ENCODE measurements at places on chromosomes 12 and 14. TPM values are rescaled to one million over a fixed set of nuclear protein-coding genes. Genes with fewer than 3 reads are reported as not detected.

Gene LMO3
- total RNA-seq: not detected

Gene ADAMTS20
- 0.22 TPM for total RNA-seq

Gene ARG2
- 2.9 TPM for total RNA-seq

Gene B4GALNT3
- total RNA-seq: 2.5 TPM

Gene SERPINA12
- not detected for total RNA-seq

GRCh38 chr14:61503167-61503801 is 181.9 kb downstream of the PRKCH start:
- DNase-seq: no peak

DNA sequence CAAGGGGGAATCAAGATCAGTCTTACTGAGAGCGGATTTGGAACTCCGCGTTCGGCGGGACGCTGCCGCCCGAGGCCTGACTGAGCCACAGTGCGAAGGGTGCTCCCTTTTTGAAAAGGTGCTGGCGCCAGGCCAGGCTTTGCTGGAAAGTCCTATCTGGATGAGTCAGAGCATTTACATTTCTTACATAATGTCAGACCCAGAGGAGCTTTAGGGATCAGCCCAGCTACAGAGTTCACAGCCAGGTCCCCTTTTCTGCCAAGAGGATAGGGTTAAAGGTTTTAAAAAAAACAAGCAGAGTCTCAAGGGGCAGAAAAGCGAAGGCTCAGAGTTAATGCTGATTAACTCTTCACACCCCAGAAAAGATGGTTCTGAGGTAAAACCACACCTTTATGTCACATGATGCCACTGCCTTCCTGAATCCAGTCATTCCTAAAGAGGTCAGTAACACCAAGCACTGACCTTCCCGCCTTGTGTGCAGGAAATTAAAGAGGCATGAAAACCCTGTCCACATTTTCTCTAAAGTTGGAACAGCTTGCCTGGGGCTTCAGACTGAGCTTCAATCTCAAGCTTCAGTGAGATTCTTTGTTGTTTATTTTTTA is 11.7 kb upstream of the FBXL14 start:
- peak; percentile 75 for DNase-seq

DNA sequence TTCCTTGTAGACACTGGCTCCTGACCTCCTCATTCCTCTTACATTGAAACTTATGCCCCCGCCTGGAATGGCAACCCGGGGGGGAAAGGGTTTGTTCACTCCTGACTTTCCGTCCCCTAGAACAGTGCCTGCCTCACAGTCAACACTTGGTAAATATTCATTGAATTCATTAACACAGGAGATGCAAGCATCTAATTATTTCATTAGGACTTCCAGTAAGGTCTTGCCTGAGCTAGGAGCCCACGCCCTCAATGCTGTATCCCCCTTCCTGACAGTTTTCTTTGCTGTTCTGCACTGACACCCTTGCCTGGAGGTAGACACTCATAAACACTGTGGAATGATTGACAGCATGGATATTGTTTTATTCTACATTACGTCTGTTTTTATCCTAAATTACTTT is 49.3 kb upstream of the CHST11 start:
- DNase-seq: no peak

GRCh38 chr12:59240048-59240447 is 319.7 kb upstream of the LRIG3 start:
- DNase-seq: no peak

GRCh38 chr12:132544080-132544397 is 54.1 kb downstream of the FBRSL1 start:
- no peak for DNase-seq

DNA sequence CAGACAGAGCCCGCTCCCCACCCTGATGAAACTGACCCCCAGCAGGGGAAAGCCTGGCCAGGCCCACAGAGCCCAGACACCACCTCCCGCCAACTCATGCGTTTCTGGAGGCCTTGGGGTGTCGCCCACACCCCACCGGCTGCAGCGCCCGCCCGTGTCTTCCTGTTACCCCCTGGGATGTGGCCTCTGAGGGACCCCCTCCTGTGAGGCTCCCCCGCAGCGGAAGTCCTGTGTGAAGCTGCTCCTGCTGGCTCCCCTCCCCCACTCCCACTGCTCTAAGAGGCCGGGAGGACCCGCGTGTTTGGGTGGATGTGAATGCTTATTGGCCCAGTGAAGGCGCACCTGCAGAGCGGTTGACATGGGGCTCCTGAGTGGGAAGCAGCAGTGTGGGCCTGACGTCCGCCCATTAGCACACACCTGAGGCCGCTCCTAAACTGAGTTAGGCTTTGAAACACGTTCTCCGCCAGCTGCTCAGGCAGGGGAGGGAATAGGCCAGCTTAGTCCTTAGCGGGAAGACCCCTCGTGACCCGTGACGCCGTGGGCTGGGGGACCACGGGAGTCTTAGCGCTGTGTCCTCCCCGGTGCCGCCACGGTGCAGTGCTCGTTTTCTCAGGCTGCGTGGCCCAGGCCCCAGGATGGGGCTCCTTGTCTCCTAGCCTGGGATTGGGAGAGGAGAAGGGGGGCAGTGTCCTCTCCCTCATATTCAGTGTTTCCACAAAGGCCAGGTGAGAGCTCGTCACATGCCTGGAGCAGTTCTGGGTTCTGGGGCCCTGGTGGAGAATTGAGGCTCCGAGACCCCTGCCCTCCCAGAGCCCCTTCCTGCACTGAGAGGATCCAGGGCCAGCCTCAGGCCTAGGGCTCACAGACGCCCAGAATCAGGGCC is 323.4 kb upstream of the SFSWAP start:
- no peak for DNase-seq

All from A172 (cell line).